ENCODE measurements at places on chromosomes 2 and 18. TPM values are rescaled to one million over a fixed set of nuclear protein-coding genes. Genes with fewer than 3 reads are reported as not detected.

The TTLL4 gene
- total RNA-seq = 5.4 TPM

The GPR45 gene
- total RNA-seq = not detected

The MAPRE2 gene
- 14.2 TPM for total RNA-seq

The VIT gene
- total RNA-seq = 0.26 TPM

The NAT8 gene
- not detected for total RNA-seq

The SERPINB10 gene
- total RNA-seq = not detected

The CFAP65 gene
- not detected for total RNA-seq

The POTEC gene
- not detected for total RNA-seq

The UGT1A4 gene
- total RNA-seq = not detected

The ZNF638 gene
- total RNA-seq = 75.6 TPM

The SAG gene
- under 0.01 TPM for total RNA-seq

The ANO7 gene
- total RNA-seq = 1.0 TPM

The PJVK gene
- total RNA-seq = 0.39 TPM

The EML6 gene
- 0.77 TPM for total RNA-seq

The SCYGR2 gene
- not detected for total RNA-seq

The TMEM182 gene
- total RNA-seq = 1.0 TPM

The FOXI3 gene
- total RNA-seq = not detected

The GPD2 gene
- total RNA-seq = 27.4 TPM

The NEU4 gene
- 0.13 TPM for total RNA-seq

The IL1RL1 gene
- 0.13 TPM for total RNA-seq

The M1AP gene
- total RNA-seq = not detected

The GATA6 gene
- total RNA-seq = 0.51 TPM

The NR4A2 gene
- 0.25 TPM for total RNA-seq

The GALNT14 gene
- 0.39 TPM for total RNA-seq

The MRPS9 gene
- 18.7 TPM for total RNA-seq

The CCBE1 gene
- total RNA-seq = under 0.01 TPM

The FOXD4L1 gene
- total RNA-seq = not detected

The FOSL2 gene
- total RNA-seq = 37.3 TPM

The RAMP1 gene
- total RNA-seq = not detected

The CRYBA2 gene
- total RNA-seq = not detected

The IL36A gene
- total RNA-seq = not detected

The LRRC30 gene
- total RNA-seq = not detected

The TCF23 gene
- not detected for total RNA-seq

The UPP2 gene
- not detected for total RNA-seq

The SPRED2 gene
- total RNA-seq = 3.0 TPM

The MRO gene
- not detected for total RNA-seq

The TDRD15 gene
- total RNA-seq = not detected

The MROH2A gene
- total RNA-seq = not detected

The ADRA2B gene
- total RNA-seq = under 0.01 TPM

The FTCDNL1 gene
- total RNA-seq = 0.38 TPM

All from dermis microvascular lymphatic vessel endothelial cell (primary cell).